Bronchial epithelial cell (primary cell): ENCODE measurements at places on chromosomes 11 and 22. TPM values are rescaled to one million over a fixed set of nuclear protein-coding genes. Genes with fewer than 3 reads are reported as not detected.

The ESAM gene
- not detected in 2 replicates for total RNA-seq

The PLEKHB1 gene
- 0.13 TPM in 1 of 2 replicates, not detected in the other for total RNA-seq

The TMEM223 gene
- 18.6 and 19.5 TPM in 2 replicates for total RNA-seq

The FOLR2 gene
- total RNA-seq = not detected in 2 replicates

The SAMM50 gene
- total RNA-seq = 28.7 and 32.6 TPM in 2 replicates

The BAIAP2L2 gene
- 0.26 and 0.38 TPM in 2 replicates for total RNA-seq

The EHF gene
- 239 and 322 TPM in 2 replicates for total RNA-seq

The SOX10 gene
- total RNA-seq = not detected in 2 replicates

The OR52A5 gene
- total RNA-seq = not detected in 2 replicates

The APOBEC3F gene
- total RNA-seq = 0.79 and 2.0 TPM in 2 replicates

The APOC3 gene
- total RNA-seq = not detected in 2 replicates

The CHRNA10 gene
- 0.26 and 0.51 TPM in 2 replicates for total RNA-seq

The MAPK8IP1 gene
- 0.26 and 0.90 TPM in 2 replicates for total RNA-seq

The SHISA8 gene
- total RNA-seq = not detected in 2 replicates

The SLC39A13 gene
- total RNA-seq = 12.3 and 18.2 TPM in 2 replicates

The LDHAL6A gene
- total RNA-seq = not detected in 2 replicates

The TSSK2 gene
- total RNA-seq = not detected in 2 replicates

The DDIAS gene
- total RNA-seq = under 0.01 and 0.26 TPM in 2 replicates

The PKP3 gene
- 231 and 328 TPM in 2 replicates for total RNA-seq

The LUZP2 gene
- total RNA-seq = under 0.01 TPM in 1 of 2 replicates, not detected in the other

The CLCF1 gene
- total RNA-seq = 1.8 and 2.3 TPM in 2 replicates

The TRMT2A gene
- total RNA-seq = 37.9 and 40.7 TPM in 2 replicates

The OR4C13 gene
- not detected in 2 replicates for total RNA-seq

The STK33 gene
- 0.53 and 0.77 TPM in 2 replicates for total RNA-seq

The OR8D4 gene
- total RNA-seq = not detected in 2 replicates

The NXPE4 gene
- not detected in 2 replicates for total RNA-seq

The SCARF2 gene
- total RNA-seq = 0.26 and 0.53 TPM in 2 replicates

The FAM180B gene
- total RNA-seq = not detected in 2 replicates

The SEPTIN3 gene
- under 0.01 TPM in 2 replicates for total RNA-seq
